ENCODE measurements at places on chromosomes 13 and 19.

GRCh38 chr19:13599681-13600080, 93.4 kb upstream of the CACNA1A start:
- no peak for DNase-seq

DNA sequence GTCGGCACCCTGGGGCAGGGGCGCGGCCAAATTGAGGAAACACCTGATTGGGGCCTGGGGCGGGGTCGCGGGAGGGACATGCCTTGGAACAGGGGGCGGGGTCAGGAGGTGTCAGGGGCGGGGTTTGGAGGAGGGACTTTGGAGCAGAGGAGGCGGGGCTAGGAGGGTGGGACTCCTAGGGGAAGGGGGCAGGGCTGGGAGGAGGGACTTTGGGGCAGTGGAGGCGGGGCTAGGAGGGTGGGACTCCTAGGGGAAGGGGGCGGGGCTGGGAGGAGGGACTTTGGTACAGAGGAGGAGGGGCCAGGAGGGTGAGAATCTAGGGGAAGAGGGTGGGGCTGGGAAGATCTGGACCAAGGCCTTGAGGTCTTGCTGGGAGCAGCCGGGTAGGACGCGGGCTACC, 21.9 kb downstream of the GRIN2D start:
- no peak for DNase-seq

- no peak for DNase-seq
Observed at GRCh38 chr19:39846678-39847486, 703 bp upstream of the FBL start.

DNA sequence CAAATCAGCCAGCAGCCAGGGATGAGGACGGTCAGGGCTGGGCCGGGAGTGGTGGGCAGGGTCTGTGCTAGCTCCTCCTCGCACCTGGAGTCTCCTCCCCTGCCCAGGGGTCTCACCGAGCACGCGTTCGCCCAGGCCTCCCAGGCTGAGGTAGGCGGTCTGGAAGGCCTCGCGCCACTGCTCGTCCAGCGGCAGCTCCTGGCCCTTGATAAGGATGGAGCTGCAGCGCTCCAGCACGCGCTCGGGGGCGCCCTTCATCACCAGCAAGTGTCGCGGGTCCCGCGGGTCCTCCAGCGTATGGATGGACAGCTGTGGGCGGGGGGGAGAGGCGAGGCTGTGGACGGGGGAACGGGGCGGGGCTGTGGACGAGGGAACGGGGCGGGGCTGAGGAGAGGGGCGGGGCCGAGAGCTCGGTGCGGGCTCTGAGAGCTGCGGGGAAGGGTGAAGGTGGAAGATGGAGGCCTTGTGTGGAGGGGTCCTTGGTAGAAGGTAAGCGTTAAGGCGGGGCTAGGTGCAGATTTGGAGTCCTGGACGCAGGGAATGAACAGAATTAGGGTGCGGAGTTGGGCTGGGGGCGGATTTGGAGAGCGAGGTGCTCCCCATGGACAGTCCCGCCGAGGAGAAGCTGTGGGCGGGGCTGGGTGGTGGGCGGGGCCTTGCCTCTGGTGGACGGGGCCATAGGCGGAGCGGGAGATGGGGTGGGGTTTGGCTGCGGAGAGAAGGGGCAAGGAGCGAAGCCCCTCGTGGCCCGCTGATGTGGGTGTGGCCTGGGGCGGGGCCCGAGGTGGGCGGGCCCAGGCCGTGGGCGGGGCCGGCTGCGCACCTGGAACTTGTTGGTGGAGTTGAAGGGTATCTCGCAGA, 5.7 kb downstream of the ATP4A start:
- DNase-seq, result peak; percentile 31

DNA sequence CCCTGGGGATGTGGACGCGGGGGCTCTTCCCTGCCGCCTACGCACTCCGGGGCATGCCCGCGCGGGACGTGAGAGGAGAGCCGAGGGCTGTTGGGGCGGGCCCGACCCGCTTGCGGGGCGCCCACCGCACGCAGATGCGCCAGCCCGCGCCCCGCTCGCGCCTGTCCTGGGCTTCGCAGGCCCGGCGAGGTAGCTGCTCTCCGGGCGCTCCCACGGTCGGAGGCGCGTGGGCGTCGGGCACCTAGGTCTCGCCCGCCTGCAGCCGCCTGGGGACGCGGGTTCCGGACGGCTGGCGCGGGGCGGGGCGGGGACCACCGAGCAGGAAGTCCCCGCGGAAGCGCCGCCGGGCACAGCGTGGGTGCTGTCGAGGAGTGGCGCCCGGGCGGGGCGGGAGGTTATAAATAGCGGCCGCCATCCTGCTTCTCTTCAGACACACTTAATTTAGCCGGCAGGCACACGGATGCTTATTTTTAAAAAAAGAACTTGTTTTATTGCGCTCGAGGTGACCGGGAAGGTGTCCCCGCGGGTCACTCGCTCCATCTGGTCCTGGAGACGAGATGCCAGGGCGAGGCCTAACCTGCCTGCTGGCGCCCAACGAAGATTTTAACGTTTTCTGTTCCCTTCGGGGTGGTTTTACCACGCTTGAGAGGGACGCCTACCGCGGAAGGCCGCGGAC, 561 bp upstream of the GJA3 start:
- DNase-seq, result no peak

GRCh38 chr13:94513026-94513425, 33.5 kb upstream of the DCT start:
- DNase-seq, result no peak

DNA sequence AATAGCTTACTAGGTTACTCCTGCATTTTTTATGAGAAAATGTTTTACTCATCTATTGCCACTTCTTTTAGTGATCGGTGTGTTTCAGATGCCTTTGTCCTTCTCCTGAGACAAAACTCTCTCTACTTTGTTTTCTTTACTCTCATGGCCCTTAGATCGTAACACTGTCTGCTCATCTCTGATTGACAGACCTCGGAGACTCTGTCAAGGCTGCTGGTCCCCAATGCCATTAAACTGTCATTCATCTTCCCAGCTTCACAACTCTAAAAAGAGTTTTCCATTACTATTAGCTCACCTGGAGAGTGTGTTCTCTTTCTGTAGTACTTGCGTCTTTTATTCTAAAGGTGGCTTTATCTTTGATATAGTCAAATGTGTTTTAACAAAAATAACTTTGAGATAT, 765.2 kb downstream of the SLITRK1 start:
- DNase-seq, result no peak

- DNase-seq, result no peak
Observed at GRCh38 chr13:32203736-32204135, 111.4 kb downstream of the ZAR1L start.

- DNase-seq, result no peak
Observed at GRCh38 chr19:42017040-42017439, 23.0 kb upstream of the ATP1A3 start.

GRCh38 chr19:23817519-23817918, 58.8 kb upstream of the ZNF681 start:
- DNase-seq, result no peak

GRCh38 chr13:71210861-71211260, 656.1 kb downstream of the DACH1 start:
- no peak for DNase-seq

DNA sequence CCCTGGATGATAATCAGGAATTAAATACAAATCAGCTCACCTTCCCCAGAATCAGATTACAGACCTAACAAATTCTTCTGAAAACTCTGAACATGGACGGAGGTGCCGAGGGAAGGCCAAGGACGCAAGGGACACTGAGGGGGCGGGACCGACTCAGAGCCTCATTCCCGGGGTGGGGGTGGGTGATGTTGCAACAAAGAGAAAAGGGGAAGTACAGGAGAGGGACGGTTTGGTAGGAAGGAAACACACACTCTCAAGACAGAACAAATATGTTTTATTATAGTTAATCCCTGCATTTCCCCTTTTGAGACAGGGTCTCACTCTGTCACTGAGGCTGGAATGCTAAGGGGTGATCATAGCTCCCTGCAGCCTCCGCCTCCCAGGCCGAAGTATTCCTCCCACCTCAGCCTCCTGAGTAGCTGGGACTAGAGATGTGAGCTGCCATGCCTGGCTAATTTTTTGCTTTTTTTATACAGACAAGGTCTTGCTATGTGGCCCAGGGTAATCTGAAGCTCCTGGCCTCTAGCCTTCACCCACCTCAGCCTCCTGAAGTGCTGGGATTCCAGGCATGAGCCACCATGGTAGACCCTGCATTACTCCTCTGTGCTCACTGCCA, 786 bp upstream of the LILRA2 start:
- DNase-seq, result no peak
